ENCODE measurements at places on chromosomes 5 and 9. TPM values are rescaled to one million over a fixed set of nuclear protein-coding genes. Genes with fewer than 3 reads are reported as not detected.

DNA sequence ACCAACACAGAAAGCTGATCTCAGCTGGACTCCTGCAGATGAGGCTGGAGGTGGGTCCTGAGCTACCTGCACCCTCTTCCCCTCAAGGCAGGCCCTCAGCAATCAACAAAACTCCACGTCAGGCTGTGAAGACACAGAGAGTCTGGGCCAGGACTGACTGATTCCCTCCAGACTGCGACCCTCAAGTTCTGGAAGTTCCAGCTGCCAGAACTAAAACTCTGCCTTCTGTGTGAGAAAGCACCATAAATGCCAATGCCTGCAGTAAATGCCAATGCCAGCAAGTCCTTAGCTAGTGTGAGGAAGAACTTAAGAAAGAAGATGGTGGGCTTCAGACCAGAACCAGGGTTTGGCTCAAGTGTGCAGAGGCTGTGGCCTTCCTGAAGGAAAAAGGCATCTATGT, 42.5 kb upstream of the GABBR2 start:
- DNase-seq: no peak

Gene SIGMAR1
- total RNA-seq: 99.1 TPM

DNA sequence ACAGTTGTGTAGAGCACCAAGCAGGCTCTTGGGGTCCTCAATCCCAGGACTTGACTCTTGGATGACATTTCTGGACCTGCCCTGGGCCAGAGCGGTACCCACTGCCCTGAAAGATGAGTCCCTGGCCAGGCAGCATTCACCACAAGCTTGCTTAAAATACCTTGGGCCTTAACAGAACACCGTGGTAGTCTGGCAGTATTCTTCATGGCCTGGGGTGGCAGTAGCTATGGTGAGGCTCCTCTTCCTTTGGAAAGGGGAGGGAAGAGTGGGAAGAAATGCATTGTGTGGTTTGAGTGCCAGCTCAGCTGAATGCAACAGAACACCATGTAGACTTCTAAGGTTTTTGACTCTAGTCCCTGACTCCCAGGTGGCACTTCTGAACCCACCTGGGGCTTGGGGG, 29.4 kb upstream of the IRGM start:
- DNase-seq: no peak

DNA sequence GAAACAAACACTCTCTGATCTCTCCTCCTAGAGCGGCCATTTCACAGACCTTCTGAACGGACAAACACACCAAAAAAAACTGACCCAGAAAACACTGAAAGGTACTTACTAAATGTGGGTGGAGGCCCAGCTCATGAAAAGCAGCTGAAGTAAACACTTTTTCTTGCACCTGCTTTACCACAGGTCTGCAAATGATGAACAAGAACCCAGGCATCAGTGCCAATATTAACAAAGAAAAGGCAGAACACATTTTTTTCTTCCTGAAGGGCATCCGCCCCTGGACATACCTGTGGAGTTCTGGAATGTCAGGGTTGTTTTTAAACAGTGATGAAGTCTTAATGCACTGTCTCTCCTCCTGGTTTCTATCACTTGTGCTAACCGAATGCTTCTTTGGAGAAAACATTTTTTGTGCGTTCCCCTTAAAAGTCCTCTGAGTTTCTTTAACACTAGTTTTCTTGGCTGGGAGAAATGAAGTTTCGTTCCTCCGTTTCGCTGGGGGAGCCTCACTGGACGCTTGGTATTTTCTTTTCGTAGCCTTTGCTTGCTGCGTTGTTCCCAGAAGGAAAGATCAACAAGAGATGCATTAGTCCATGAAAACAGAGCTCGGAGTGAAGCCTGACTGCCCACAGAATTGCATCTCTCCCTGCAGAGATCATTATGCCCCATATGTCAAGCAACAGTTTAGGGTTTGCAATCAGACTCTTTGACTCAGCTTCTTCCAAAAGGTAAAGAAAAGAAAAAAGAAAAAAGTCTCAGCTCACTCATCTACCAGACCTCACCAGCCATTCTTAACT, 7.4 kb downstream of the DDX31 start:
- DNase-seq: no peak

Gene SPIN1
- total RNA-seq: 49.6 TPM
